ENCODE measurements at places on chromosomes 7 and 10.

- DNase-seq: no peak
Observed at GRCh38 chr7:131999193-131999592, 442.8 kb upstream of the PODXL start.

GRCh38 chr7:12943781-12944180 lies 256.3 kb downstream of the ARL4A start:
- DNase-seq: no peak

DNA sequence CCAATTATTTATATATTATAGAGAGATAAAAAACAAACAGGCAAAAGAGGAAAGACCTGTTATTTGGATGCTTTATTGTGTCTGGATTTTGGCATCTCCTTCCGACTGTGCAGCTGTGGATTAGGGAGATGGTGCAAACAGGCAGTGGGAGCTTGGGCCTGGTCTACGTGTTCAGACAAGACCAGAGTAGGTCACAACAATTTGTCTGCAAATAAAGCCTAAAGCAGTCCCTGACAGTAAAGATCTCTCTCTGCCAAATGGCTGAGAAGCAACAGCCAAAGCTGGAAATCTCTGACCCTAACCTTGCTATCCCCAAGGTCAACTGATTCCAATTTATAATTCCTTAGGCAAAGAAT lies 82.0 kb downstream of the ABLIM1 start:
- no peak for DNase-seq

- DNase-seq: no peak
Observed at GRCh38 chr10:42781893-42782445, 626 bp upstream of the BMS1 start.

DNA sequence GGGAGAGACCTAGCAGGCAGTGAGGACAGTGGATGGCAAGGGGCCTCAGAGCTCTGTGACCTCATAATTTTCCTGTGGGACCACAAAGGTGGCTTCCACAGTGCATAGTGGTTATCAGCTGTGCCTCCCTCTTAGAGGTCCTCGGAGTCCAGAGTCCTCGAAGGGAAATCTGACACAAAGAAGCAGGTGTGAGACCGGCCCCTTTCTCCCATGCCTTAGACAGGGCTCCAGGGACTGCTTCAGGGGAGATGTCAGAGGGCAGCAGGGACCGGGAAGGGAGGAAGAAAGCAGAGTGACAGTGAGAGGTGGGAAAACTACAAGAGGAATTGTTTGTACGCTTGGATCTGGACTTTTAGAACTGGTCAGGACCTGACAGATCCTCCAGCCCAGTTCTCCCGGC lies 66.3 kb downstream of the BAMBI start:
- no peak for DNase-seq

DNA sequence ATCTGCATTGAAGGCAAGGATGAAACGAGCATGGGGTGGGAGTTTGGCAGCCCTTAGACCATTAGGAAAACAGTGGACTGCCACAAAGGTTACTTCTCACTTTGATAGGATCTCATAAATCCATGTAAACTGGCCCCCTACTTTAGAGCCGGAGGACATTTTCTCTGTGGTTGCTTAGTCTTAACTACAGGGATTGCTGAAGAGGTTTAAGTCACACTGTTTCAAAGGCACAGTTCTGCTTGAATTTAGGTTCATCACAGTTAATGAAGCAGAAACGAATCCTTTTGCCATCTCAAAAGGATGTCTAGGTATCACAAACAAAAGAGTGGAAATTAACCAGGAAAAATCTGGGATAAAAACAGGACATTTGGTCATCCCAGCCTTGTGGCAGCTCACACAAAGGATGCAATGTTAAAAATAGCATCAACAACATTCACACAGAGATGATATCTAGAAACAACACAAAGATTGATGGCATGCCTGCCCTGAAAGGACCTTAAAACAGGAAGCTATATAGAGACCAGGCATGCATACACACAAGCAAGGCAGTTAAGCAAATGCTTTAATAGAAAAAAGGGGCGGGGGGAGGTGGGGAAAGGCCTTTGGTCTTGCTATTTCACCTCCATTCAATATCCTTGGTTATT lies 74.0 kb downstream of the DOCK4 start:
- no peak for DNase-seq

- no peak for DNase-seq
Observed at GRCh38 chr10:132204078-132204780, 17.5 kb downstream of the DPYSL4 start.

- DNase-seq: no peak
Observed at GRCh38 chr7:47252675-47253074, 329.2 kb downstream of the TNS3 start.

DNA sequence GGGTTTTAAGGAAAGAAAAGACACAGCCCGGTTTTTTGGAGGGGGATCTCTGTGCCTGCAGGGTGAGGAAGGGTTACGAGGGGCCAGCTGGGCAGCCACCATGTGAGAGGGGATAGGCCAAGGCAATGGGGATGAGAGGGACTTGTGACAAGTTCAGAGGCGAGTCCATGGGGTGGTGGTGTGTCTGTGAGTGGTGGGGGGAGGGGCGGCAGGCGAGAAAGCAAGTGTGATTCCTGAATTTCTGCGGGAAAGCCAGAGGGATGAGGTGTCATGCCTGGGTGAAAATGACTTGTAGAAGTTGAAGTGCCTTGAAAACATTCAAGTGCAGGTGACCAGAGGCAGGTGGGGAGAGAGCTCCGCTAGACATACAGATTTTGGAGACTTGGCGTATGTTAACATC lies 61.0 kb upstream of the RNF32 start:
- no peak for DNase-seq

DNA sequence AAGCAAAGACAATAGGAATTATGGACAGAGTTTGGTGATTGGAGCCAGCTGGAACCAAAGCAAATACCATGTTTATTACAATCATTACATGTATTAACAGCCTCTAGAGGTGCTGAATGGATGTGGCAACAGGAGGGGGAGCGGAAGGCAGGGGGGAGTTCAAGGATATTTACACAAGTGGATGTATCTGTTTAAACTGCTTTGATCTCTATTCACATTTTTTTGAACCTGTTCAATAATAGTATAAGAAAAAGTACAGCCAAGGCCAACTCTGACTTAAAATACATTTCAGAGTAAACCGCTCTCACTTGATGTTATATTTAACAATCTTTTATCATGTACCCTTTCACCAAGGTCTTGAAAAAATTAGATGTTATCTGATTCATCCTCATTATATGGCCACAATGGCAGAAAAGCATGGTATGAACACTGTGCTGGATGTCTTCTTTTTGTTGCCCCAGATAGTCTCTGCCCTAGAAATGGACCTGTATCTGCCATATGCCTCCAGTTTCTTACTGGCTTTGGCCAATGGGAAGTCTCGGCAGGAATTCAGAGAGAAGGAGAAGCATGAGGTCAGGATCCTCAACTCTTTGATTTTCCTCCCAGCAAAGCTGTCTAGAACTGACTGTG lies 88.2 kb upstream of the FAM133B start:
- DNase-seq: no peak

DNA sequence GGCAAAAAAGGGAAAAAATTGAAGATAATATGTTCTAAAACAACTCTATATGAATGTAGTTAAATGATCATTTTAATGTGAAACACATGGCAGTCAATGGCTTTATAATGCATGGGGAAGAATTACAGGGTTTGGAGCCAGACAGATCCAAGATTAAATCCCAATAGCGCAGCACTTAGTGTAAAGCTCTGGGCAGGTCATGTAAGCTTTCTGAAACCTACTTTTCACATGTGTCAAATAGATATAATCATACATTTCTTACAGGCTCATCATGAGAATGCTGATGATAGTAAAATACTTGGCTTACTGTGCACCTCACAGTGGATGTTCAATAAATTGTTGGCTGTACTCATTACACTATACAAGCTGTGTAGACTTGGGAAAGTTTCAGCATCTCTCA lies 48.0 kb upstream of the ZNF365 start:
- no peak for DNase-seq

GRCh38 chr10:80104066-80104926 lies 25.8 kb downstream of the TMEM254 start:
- DNase-seq: no peak

DNA sequence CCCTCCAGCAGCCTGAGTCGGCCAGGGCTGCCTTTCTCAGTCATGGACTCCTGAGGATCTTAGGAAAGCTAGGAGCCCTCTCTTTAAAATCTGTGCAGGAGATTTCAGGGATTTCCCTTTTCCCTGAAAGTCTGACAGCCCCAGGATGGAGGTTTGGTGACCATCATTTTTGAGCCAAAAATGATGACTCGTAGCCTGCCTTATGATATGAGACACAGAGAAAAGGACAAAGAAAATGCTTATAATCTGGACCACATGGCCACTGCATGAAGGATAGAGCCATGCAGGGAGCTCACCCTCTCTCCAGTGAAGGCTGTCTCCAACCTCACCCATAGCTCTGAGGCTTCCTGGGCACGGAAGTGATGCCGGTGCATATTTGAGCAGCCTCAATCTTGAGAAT lies 106.6 kb upstream of the CHST15 start:
- DNase-seq: no peak

- no peak for DNase-seq
Observed at GRCh38 chr7:15326044-15326644, 235.7 kb downstream of the AGMO start.

Data from epithelial cell of proximal tubule (primary cell).